ENCODE measurements at places on chromosomes 11 and 22.

- no peak for DNase-seq
Observed at GRCh38 chr11:98411777-98412176, 609.0 kb upstream of the CNTN5 start.

DNA sequence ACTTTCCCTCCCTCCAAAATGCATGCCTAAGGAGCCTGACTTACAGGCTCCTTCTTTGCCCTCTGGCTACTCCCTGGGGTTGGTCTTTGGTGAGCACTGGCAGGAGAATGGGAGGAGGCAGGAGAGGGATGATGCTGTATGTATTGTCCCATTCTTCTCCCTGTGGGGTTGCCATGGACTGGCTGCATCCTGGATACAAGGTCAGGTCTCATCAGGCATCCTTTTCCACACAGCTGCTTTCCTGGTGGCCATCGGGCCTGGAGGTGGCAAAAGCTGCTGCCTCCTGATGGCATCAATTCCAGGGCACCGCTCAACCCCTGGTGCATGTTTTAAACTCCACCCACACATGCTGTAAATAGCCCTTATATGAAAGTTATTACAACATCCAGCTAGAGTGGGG, 257.2 kb downstream of the ETS1 start:
- no peak for DNase-seq

GRCh38 chr22:37818409-37819104, 4.6 kb upstream of the GALR3 start:
- no peak for DNase-seq

DNA sequence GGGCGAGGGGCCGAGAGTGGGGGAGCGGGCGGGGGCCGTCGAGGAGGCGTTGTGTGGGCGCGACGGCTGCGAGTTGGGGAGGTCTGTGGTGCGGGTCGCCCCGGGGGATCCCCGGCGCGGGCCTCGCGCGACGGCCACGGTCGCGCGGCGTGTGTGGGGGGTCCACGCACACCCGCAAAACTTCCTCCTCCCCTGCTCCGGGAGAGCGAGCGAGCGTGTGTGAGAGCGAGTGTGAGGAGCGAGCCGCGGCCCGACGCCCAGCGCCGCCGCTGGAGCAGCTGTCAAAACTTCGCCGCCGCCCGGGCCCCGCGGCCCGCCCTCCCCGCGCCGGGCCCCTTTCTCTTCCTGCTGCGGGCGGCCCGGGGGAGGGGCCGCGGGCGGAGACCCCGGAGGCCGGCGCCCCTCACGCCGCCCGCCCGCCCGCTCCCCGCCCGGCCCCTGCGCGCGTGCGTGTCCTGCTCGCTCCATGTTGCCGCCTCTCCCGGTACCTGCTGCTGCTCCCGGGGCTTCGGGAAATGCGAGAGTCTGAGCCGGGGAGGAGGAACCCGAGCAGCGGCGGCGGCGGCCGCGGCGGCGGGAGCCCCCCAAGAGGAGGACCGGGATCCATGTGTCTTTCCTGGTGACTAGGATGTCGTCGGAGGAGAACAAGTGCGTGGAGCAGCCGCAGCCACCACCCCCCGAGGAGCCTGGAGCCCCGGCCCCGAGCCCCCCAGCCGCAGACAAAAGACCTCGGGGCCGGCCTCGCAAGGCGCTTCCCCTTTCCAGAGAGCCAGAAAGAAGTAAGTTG, 9.0 kb upstream of the CCT8L2 start:
- DNase-seq, result no peak

DNA sequence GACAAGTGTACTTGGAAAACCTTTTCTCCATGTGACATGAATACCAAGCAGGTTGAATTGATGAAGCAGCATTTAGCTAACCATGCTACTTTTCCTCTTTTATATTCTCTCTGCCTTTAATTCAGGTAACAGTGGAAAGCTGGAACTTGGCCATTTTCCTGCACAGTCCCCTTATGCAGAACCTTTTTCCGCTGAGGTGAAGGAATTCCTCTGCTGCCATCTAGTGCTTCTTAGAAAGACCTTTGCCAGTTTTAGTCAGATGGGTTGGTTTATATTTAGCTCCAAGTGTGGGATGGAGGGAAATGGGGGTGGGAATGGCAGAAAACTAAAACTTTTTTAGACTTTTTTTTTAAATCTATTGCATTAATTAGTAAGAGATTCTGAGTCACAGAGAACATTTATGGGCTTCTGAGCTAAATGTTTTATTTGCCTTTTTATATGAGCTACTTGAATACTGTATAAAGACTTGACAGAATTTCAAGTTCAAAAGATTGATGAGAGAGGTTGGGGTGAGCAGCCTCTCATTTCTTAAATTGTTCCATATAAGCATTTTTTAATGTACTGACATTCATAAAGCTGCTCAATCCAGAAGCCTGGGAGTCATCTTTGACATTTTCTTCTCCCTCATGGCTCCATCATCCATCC, 153.9 kb upstream of the ZC3H12C start:
- peak; percentile 47 for DNase-seq

GRCh38 chr11:125373426-125374391, 122.4 kb downstream of the FEZ1 start:
- DNase-seq, result no peak

DNA sequence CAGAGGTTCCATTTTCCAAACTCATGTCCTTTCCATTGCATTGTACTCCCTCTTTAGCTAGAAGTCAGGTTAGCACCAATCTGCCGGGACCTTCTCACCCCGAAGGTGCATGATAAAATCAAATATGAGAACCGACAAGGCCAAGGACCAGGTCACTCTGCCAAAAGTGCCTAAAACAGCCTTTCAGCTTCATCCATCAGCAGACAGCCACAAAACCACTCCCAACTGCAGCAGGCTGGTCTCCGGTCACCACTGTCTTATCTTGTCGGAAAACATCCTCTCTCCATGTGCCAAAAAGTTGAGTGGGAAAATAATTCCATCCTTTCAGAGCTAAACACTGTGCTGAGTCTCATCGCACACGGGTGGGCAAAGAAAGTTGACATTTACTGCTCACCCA, 1.4 kb downstream of the PI4KA start:
- DNase-seq, result no peak

GRCh38 chr11:119615003-119615881, 113.8 kb downstream of the NECTIN1 start:
- DNase-seq, result no peak

GRCh38 chr22:28795932-28796856, 4.2 kb downstream of the XBP1 start:
- no peak for DNase-seq

GRCh38 chr11:117020287-117020686, 77.9 kb downstream of the SIK3 start:
- DNase-seq, result no peak

Data from NCI-H187 (cell line).